HCT116 (cell line): ENCODE measurements at places on chromosomes 7 and 10.

DNA sequence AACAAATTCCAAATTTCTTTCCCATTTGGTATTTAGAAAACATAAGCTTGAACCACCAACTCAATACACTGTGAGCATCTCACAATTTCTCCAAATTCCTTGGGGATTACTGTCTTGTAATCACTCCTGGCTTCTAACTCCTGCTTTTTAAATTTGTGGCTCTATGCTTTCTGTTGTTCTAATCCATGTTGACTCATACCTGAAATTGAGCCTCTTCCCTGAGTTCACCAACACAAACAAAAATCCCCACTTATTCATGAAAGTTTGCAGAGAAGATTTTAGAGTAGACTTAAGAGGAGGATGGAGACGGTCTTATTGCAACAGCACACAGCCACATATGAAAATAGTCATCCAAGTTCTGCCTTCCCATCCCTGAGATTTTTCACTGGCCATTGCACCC lies 252.5 kb downstream of the PTEN start:
- no peak for DNase-seq

GRCh38 chr10:47019155-47020145 lies 108.2 kb downstream of the PTPN20 start:
- no peak for DNase-seq

GRCh38 chr7:70857793-70858545 lies 274.0 kb upstream of the GALNT17 start:
- DNase-seq: no peak

DNA sequence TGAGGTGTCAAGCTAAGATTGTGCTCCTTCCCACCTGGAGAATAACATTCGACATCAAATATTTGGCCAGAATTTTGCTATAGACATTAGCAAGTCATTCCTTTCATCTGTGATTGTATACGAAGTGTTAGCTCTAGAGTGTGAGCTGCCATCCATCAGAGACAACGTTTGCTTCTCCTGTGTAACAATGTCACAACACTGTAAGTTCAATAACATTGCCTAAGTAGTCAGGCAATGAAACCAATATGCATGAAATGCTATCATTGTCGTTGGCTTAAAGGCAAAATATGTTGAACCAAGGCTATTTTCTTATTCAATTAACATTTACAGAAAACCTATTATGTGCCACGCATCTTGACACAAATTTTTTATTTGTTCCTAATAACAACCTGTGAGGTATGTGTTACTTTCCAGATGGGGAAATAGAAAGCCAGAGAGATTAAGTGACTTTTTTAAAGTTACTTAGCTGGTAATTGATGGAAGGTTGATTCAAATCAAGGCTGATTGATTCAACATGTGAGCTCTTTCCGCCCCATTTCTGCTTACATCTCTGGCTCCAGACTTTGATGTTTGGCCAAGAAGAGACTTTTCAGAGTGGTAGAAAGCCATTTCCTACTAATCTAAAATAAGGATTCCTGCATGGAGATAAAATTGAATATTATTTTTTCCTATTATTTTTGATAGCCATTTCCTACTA lies 32.0 kb downstream of the BET1 start:
- no peak for DNase-seq

DNA sequence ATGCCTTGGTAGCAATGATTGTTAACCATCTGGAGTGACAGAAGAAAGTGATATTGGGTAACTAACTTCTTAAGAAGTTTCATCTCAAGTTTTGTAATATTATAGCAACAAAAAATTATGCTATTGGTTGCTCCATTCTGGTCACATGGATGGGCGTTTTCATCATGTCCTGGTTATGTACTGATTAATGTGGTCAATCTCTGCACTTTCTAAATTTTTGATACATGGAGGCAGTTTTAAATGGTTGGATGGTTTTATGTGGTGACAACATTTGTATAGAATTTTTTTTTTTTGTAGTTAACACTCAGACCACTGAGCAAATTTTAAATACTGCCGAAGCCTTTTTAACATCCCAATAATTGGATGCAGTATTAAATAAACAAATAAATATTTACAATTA lies 55.2 kb upstream of the CCAR1 start:
- DNase-seq: no peak

DNA sequence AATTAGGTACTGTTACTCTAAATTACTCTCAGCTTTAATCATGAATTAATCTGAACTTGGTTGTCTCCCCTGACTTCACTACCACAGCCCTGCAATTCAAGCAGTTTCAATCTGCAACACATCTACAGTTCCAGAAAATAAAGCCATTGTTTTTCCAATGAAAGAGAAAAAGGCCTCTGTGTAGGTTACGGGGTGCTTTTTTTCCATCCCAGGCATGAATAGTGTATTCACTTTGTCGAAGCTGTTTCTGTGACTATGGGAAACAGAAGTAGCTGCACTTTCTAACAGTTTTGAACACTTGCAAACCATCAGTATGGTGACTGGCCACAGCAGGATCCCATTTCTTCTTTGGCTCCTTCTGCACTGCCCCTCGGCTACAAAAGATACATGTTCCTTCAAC lies 460.2 kb downstream of the GRM8 start:
- DNase-seq: no peak

DNA sequence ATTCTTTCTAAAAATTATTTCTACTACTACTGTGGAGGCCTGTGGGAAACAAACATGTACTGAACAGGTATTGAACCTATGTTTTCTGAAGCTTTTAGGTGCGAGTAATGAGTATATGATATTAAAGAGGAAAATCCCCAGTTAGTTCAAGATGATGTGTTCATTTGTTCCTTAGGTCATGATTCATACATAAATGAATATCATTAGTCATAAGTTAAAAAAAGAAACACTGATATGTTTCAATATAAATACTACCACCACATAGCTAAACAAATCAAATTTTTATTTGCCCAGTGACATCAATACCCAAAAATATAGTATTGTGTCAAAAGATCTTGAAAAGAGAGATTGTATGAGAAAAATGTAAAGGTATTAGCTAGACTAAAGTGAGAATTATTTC lies 210.7 kb upstream of the GNAI1 start:
- DNase-seq: no peak

DNA sequence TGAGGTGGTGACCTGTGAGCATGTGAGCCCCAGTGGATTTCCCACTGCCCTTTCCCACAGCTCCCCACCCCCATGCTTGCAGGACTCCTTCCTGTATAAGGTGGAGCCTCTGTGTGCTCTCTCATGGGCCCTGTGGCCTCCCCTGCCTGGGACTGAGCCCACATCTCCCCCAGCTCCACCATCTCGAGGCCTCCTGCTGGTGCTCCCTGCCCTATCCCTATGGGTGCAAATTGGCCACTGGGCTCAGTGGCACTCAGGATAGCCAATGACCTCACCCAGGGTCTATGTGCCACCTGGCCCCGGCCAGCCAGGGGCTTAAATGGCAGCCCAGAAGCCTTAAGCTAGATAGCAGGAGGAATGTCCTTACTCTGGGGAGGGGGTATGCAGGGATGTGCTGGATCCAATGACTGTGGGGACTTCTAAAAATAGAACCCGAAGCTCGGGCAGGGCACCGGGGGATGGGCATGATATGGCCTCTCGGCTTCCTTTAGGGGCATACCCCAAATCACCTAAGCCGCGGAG lies 2.0 kb downstream of the LDB3 start:
- DNase-seq: no peak

DNA sequence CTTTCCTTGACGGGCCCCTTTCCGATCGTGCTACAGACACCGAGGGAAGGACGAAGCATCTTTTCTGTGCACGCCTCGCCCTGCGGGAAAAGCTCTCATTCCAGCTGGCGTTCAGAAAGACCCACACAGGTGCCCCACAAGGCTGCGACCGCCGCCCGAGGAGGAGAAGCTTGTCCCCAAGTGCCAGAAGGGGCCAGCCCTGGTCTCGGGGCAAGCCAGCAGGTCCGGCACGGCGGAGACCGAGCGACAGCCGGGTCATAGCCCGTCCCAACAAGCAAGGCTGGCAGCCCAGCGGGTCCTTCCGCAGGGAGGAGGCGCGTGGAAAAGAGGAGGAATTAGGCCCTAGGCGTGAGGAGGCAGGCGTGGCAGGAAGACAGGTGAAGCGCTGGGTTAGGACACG lies 62.7 kb downstream of the TNRC18 start:
- DNase-seq: no peak

GRCh38 chr10:3465406-3465891 lies 292.9 kb upstream of the PITRM1 start:
- DNase-seq: no peak

DNA sequence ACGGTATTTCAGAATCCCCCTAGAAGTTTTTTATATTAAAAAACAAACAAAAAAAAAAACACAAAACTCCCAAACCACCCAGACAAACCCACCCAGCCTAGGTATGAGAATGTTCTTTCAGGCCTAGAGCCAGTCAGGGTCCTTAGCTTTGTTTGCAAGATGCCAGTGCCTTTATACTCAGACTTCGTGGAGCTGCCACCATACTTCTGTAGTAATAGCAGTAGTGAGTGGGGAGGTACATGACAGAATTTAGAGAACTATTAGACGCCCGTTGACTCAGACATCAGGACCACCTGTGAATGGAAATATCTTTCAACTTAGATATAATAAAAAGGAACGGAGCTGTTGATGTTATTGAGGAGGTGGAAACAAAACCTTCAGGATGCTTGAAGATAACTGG lies 138.2 kb upstream of the MKLN1 start:
- no peak for DNase-seq

GRCh38 chr7:33325754-33326484 lies 196.6 kb downstream of the BBS9 start:
- no peak for DNase-seq

GRCh38 chr7:2108501-2109250 lies 124.1 kb downstream of the MAD1L1 start:
- DNase-seq: no peak

GRCh38 chr7:129370812-129371211 lies 63.4 kb upstream of the STRIP2 start:
- DNase-seq: no peak

DNA sequence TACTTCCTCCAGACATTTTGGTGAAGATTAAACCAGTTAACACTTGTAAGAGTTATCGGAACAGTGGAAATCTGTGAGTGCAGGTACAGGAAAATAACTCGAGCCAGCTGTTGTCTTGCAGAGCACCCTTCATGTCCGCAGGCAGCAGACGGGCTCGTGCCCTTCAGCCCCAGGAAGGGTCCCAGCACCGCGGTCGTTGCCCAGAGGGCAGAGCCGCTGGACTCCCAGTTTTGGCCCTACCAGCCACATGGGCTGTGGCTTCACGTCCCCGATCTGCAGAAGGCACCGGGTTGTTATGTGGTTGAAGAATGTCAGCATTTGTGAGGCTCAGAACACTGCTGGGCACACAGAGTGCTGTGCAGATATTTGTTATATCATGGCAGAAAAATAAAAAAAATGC lies 7.2 kb upstream of the ADARB2 start:
- no peak for DNase-seq

DNA sequence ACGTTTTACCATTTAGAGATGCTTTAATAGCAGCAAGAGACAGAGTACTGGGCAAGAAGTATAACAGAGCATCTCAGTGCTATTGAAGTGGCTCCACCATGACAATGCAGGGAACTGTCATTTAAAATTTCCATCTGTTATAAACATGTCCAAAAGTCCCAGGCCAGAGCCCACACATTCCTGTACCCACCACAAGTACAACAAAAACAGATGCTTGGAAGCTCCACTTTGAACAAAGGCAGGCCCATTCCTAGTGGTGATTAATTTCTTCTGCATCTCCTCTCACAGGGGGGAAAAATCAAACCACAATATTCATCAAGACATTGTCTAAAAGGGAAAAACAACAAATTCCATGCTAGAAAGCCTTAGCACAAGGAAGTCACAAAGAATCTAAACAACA lies 627.9 kb downstream of the PARD3 start:
- DNase-seq: no peak

GRCh38 chr10:28853195-28853594 lies 175.9 kb downstream of the BAMBI start:
- no peak for DNase-seq

DNA sequence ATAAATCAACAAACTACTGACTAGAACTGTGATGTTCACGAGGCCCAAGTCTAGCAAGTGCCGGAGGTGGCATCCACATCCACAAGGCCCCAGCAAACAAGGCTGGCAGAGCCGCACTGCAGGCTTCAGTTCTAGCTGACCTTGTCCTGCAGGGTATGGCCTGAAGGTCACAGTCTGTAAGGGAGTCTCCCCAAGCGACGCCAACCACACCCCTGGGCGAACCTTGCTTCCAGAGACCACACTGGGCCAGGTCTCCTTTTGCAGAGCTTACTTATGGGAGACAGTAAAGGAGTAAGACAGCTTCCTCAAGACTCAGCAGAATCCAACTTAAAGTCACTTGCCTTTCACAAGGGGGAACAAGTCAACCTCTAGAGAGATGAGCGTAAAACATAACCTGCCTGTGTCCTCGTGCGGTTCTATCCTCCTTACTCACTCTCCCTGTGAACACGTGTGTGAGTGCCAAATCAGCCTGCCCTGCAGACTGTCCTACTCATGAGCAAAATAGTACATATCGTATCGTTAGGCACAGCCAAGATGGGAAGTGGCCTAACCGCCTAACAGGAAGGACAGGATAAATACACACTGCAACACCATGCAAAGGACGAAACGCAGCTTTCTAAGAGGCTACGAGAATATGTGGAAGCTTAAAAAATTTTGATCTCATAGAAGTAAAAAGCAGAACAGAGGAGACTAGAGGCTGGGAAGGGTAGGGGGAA lies 22.7 kb downstream of the FAM53B start:
- DNase-seq: no peak

DNA sequence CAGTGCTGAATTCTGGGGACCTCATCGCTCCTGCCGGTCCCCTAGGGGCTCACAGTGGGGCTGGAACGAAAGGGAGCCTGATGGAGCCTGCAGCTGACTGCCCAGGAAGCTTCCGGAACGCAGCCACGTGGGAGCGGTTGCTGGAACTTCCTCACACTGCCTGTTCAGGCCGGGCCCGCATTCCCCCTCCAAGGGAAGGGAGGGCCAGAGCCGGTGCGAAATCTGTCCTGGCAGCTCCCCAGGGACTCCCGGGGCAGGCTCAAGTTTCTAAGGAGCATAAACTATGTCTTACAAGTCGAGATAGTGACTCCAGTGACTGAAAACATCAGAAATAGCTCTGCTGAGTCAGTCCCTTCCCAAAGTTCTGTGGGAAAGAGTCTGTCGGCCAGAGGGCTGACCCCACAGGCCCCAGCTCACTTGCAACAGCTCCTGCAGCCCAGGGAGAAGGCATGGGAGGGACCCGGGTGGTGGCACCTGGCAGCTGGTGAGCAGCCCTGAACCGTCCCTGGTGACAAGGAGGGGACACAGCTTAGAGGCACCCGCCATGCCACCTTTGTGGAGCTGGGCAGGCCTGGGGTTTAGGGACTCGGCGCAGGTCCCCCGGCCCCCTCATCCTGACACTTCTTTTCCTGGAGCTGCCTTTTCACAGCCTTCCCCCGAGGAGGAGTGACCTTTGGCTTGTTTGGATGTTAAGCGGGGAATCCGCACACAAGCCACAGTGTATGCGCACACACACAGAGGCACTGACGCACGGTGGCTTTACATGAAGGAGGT lies 47.6 kb downstream of the PDGFA start:
- DNase-seq: no peak

DNA sequence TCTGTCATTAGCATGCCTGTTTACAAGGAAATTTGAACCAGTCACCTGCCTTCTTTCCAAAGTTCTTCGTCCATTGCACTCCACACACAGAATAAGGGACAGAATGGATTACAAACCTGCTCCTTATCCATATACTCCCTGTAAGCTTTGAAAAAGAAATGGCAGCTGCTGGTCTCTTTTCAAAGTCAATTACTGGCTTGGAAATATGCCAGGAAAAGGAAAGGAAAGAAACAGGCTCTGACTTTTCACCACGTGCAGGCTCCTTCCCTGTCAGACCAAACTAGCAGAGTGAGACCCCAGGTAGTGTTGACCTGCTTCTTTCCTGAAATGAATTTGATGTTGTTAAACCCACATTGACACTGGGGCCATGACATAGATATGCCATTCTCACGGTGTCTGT lies 84.5 kb downstream of the LHFPL3 start:
- no peak for DNase-seq
